Thymus (tissue), 14 donors: ENCODE measurements at places on chromosomes 2 and 18.

DNA sequence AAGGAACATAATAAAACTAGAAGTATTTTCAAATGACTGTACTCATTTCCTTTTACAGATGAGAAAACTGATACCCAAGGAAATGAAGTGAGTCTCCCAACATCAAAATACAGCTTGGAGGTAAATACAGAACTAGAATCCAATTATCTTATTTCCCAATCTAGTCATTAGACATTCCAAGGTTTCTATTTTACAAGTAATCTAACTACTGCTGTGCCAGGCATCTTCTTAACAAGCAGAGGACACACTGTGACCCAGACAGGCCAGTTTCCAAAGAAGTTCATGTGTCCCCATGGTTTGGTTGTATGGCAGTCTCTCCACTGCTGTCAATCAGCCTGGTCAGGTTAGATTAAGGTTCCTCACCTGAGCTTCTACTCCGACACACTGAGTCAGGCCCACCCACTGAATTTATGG, 143.5 kb downstream of the THADA start:
- DNase-seq = no peak

GRCh38 chr2:154291927-154292326, 406.6 kb upstream of the KCNJ3 start:
- no peak for DNase-seq

- peak; percentile 58 for DNase-seq
Observed at GRCh38 chr2:60172801-60173200, 380.7 kb downstream of the BCL11A start.

DNA sequence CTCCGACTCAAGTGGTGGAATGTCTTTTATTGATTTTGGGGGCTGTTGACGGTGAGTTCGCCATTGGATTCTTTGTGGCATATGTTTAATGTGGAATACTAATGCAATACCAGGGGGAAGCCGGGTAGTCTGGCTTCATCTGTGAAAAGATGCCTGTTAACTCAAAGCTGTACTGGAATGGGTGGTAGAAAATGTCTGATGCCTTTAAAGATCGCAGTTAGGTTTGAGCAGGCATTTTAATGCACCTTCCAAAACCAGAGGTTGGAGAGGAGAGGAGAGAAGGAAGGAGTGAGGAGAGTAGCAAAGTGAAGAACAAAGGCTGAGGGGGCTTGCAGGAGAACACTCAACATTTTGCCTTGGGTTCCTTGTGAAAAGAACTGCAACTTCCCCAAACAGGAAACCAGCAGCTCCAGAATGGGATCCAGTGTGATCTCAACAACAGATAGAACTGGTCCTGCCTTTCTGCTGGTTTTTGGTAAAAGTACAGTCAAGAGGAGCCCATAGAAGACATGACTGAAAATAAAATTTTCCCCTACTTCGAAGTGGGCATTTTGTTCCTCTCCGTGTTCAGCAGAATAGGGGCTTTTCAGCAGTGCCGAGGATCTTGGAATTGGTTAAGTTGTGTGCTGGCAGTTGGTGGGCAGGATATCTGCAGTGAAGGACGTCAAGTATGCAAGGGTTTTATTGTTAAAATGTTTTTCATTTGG, 1.5 kb downstream of the ZNF532 start:
- no peak for DNase-seq

- no peak for DNase-seq
Observed at GRCh38 chr18:52403291-52404021, 63.5 kb downstream of the DCC start.

- no peak for DNase-seq
Observed at GRCh38 chr2:78682781-78683180, 342.7 kb upstream of the REG3G start.

DNA sequence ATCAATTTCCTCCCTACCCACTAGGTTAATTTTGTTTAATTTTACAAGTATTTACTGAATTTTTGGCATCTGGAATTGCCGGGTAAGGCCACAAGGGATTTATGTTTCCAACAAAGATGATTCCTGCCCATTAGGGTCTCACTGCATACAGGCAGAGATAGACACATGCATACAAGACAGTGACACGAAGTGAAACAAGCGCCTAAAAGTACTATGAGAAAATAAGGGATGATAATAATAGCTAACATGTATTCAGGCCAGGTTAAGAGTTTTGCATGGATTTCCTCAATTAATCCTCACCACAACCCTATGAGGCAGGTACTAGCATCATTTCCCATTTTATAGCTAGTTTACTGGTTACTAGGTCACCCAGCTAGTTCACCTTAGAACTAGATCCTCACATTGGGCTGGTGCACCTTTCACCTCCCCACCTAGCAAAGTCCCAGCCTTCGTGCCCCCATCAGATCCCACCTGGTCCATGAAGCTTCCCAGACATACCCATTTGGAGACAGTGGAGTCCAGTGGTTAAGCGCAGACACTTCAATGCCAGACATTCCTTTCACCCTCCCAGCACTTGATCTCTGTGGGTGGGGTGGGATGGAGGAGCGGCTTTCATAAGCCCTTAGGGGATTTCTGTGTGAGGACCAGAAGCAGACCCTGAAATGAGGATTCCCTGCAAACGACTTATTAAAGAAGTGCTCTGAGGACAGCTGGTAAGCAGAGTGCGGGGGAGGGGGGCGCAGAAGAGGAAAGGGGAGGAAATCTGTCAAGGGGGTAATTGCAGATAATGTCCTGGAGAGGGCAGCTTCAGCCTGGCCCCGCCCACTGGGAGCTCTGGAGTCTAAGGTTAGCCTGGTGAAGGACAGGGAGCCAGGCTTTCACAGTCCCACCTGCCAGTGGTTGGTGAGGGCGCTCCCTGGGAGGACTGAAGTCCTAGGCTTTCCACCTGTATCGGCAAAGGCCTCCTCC, 5.8 kb upstream of the DGUOK start:
- no peak for DNase-seq

- DNase-seq = no peak
Observed at GRCh38 chr2:175792199-175792598, 209.9 kb downstream of the LNPK start.

- no peak for DNase-seq
Observed at GRCh38 chr18:48649231-48649630, 110.4 kb downstream of the CTIF start.

DNA sequence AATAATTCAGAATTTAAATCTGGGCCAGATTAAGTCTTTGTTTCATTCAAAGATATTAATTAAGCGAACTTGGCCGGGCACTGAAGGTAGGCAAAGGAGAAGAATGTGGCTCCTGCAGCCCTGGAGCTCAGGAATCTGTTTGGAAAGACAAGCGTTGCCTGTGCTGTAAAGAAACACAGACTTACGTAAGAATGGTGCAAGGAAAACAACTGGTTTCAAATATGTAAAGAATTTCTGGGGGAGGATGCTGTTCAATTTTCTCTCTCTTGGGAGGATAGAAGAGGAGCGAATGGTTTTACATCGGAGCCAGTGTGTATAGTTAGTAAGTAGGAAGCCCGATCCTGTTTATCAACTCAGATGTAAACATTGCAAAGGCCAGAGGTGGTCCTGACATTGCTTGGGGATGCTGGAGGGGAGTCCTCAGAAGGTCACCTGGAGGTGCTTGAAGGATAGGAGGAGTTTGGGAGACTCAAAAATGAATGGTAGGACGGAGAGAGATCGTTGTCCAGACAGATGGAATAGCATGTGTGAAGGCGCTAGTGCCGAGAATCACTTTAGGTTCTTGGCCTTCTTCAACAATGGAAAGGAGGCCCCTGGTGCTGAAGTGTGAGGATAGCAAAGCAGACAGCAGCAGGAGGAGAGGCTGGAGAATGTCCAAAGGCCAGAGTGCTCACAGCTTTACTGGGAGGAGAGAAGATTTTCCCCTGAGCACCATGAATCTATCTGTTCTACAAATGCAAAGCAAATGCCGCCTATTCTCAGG, 456.1 kb downstream of the LPIN1 start:
- DNase-seq = no peak

DNA sequence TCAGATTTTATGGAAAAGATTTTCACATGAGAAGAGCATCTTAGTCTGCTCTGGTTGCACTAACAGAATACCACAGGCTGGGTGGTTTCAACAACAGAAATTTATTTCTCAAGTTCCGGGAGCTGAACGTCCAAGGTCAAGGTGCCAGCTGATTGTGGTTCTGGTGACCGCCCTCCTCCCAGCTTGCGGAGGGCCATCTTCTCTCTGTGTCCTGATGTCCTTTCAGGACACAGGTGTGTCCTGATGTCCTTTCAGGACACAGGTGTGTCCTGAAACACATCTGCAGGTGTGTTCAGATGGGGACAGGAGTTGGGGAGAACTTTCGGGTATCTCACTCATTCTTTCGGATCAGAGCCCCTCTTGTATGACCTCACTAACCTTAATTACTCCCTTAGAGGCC, 374.9 kb downstream of the SOX11 start:
- no peak for DNase-seq

GRCh38 chr2:195694553-195694952, 37.5 kb downstream of the SLC39A10 start:
- no peak for DNase-seq

DNA sequence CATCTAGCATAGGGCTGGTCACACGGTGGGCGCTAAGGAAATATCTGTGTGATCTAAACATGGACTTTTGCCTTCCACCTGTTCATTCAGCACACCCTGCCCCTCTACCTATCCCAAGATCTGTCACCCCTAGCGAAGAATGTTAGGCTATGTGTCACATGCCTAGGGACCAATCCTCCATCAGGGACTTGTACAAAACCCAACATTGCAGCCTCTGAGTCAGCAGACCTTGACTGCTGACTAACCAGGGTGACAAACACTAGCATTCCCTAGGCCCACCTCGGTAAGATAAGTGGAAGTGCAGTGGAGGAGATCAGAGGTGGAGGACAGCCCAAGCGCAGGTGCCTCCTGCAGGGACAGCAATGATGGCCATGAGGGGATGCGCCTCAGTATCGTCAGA, 99.2 kb downstream of the SOX11 start:
- no peak for DNase-seq

- DNase-seq = no peak
Observed at GRCh38 chr2:169507698-169508097, 1.8 kb upstream of the KLHL41 start.

DNA sequence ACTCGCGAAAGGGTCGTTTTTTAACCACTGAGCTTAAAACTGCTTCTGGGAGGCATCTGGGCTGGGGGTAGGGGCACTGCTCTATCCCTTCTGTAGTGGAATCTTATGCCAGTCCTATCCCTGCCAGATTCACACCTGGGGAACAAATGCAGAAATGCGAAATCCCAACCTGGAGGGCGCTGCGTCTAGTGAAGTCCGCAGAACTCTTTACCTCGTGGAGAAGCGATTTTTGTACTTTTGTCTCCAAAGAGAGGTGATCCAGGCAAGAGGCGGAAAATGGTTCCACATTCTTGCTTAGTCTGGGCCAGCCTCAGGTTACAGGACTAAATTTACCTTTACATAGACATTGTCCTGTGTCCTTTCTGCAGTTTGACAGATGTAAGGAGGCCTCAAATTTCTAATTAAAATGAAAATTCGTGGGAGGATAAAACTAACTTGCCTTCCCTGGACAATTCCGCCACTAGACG, 10.4 kb downstream of the TBR1 start:
- no peak for DNase-seq

- no peak for DNase-seq
Observed at GRCh38 chr18:12423393-12423792, 15.7 kb downstream of the PRELID3A start.

DNA sequence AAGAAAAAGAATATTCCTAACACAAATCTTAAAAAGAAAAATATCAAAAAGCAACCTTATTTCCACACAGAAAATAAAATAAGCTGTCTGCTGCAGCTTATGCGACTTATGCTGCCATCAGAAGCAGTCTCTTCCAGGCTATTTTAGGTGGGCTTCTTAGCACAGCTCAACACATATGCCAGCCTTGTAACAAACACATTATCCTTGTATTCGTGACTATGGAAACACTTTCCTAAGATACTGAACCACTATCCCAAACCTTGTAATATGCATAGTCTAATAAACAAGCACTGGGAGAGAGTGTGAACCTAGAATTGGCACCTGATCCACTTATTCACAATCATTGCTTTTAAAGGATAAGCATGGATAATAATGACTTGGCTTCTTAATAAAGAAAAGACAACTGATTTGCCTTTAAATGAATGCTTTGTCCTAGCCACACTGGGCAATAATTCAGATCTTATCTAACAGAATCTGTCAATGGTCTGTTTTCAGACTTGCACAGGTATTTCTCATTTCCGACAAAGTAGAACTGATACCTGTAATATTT, 40.0 kb upstream of the RNU4ATAC start:
- DNase-seq = no peak

GRCh38 chr2:63817382-63817781, 24.3 kb upstream of the UGP2 start:
- no peak for DNase-seq

DNA sequence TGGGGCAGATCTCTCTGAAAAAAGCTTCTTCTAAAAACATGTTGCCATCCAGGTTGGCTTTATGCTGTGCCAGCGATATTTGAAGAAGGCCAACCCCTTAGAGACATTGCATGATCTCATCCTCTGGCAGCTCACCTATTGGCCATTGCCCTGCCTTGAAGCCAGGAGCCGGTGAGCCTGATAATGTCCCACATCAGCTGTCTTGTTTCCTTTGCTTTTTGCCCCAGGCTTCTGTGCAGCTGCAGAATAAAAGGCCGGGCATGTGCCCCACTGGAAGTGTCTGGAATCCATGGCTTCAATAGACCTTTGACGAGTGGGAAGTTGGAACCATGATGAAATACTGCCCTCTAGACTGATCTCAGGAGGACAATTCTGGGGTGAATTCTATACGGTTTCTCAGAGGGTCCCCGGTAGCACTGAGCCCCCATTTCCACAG, 523.5 kb upstream of the ZEB2 start:
- no peak for DNase-seq

GRCh38 chr2:62934517-62934916, 116.1 kb upstream of the OTX1 start:
- no peak for DNase-seq

DNA sequence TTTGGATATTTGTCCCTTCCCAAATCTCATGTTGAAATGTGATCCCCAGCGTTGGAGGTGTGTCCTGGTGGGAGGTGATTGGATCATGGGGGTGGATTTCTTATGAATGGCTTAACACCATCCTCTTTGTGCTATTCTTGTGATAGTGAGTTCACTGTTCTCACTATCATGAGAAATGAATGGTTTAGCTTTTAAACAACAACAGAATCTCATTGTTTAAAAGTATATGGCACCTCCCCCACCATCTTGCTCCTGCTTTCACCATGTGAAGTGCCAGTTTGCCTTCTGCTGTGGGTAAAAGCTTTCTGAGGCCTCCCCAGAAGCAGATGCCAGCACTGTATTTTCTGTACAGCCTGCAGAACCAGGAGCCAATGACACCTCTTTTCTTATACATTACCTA, 38.1 kb downstream of the KIAA1328 start:
- DNase-seq = no peak
